Mammary epithelial cell (primary cell): ENCODE measurements at places on chromosomes 12 and 14. TPM values are rescaled to one million over a fixed set of nuclear protein-coding genes. Genes with fewer than 3 reads are reported as not detected.

OVCH1 gene
- 0.43 and 1.0 TPM in 2 replicates for total RNA-seq

KERA gene
- not detected in 2 replicates for total RNA-seq

PROX2 gene
- not detected in 2 replicates for total RNA-seq

TEX52 gene
- total RNA-seq: not detected in 2 replicates

ANG gene
- total RNA-seq: 2.5 TPM

RNF212B gene
- not detected in 2 replicates for total RNA-seq

TAS2R13 gene
- total RNA-seq: 0.27 and 0.42 TPM in 2 replicates

TMEM30B gene
- total RNA-seq: 28.8 TPM

APOF gene
- not detected in 2 replicates for total RNA-seq

CLEC4A gene
- total RNA-seq: not detected in 2 replicates

IKZF4 gene
- 2.2 TPM for total RNA-seq

CCDC38 gene
- total RNA-seq: 0.16 TPM in 1 of 2 replicates, not detected in the other

LUM gene
- total RNA-seq: 1.5 TPM

FAIM2 gene
- total RNA-seq: not detected

TEAD4 gene
- 17.1 and 21.6 TPM in 2 replicates for total RNA-seq

DPF3 gene
- total RNA-seq: 0.53 and 1.9 TPM in 2 replicates

TFCP2 gene
- total RNA-seq: 32.7 and 37.6 TPM in 2 replicates

COL2A1 gene
- 0.61 TPM in 1 of 2 replicates, not detected in the other for total RNA-seq

BIN2 gene
- total RNA-seq: not detected

RBMS2 gene
- total RNA-seq: 18.7 TPM

FAM216A gene
- 13.5 and 16.5 TPM in 2 replicates for total RNA-seq

LRRK2 gene
- 0.24 and 0.28 TPM in 2 replicates for total RNA-seq

IKBIP gene
- 42.3 and 46.2 TPM in 2 replicates for total RNA-seq

TCL1B gene
- total RNA-seq: not detected in 2 replicates

ADAMTS20 gene
- not detected for total RNA-seq

SERPINA6 gene
- not detected in 2 replicates for total RNA-seq

NTS gene
- total RNA-seq: not detected in 2 replicates

CPNE8 gene
- total RNA-seq: 20.0 and 23.4 TPM in 2 replicates

VRTN gene
- not detected in 2 replicates for total RNA-seq

SRGAP1 gene
- total RNA-seq: 34.4 and 76.9 TPM in 2 replicates

NPAS3 gene
- not detected in 2 replicates for total RNA-seq

RERG gene
- not detected in 2 replicates for total RNA-seq

PTPN21 gene
- total RNA-seq: 18.1 and 22.8 TPM in 2 replicates

PIWIL1 gene
- total RNA-seq: not detected in 2 replicates

DDN gene
- 0.08 and 0.52 TPM in 2 replicates for total RNA-seq

FAM181A gene
- total RNA-seq: 0.17 TPM

GPRC5A gene
- total RNA-seq: 8.1 and 15.3 TPM in 2 replicates

MMP17 gene
- 0.50 TPM for total RNA-seq

NGB gene
- total RNA-seq: 0.33 TPM

PRKD1 gene
- total RNA-seq: 6.3 TPM

KRT79 gene
- total RNA-seq: not detected

XRCC3 gene
- total RNA-seq: 5.2 TPM

AKAP5 gene
- 0.21 and 0.28 TPM in 2 replicates for total RNA-seq

COX8C gene
- total RNA-seq: not detected

FZD10 gene
- 0.09 TPM in 1 of 2 replicates, not detected in the other for total RNA-seq

CIROP gene
- not detected for total RNA-seq

TSHR gene
- not detected for total RNA-seq

PLA2G1B gene
- not detected for total RNA-seq

BRMS1L gene
- 10.6 and 11.9 TPM in 2 replicates for total RNA-seq

ZBTB25 gene
- total RNA-seq: 10.8 and 14.2 TPM in 2 replicates

ARMH4 gene
- 3.3 TPM for total RNA-seq

TTC9 gene
- 3.3 TPM for total RNA-seq

NRIP2 gene
- not detected for total RNA-seq

KCNK13 gene
- total RNA-seq: not detected in 2 replicates

TMEM63C gene
- total RNA-seq: 4.4 and 8.3 TPM in 2 replicates

KRT82 gene
- total RNA-seq: not detected in 2 replicates

SLC10A1 gene
- total RNA-seq: not detected in 2 replicates
